H7 (cell line): ENCODE measurements at places on chromosomes 7 and 10.

DNA sequence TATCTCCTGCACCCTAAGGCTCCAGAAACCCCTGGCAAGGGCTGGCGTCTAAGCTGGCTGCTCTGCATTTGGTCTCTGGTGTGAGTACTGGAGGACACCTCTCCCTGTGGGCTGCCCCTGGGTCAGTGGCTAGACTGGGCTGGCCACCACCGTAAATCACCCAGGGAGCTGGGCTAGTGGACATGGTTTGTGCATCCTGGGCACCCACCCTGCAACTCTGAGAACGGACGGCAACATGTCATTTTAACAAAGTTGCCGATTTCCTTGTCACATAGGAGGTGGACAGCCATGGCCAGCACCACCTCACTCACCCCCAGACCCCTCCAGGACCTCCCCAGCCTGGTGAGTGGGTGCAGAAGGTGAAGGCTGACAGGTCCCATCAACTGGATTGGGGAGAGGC lies 26.8 kb upstream of the PCBD1 start:
- DNase-seq, result no peak

DNA sequence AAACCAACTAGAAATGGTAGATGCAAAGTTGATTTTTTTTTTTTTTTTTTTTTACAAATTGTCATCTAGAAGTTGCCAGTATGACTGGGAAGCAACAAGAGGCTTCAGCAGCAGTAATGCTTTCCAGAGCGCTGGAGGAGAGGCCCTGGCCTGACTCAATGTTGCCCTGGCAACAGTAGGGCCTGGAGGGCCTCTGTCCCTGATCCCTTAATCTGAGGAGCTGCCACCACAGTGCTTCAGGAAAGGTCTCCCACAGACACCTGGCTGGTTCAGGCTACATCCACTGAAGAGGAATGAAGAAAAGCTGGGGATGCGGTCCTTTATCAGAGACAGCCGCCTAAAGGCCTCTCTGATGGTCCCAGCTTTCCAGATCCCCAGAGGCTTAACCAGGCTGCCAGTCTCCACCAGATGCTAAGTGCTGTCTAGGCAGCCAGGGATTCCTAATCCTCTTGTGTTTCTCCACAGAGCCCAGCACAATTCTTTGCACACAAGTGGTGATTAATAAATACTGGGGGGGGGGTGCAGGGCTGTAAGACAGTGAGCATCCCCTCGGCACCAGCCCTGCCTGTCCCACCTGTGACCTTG lies 33.7 kb downstream of the ZNF777 start:
- DNase-seq, result no peak

GRCh38 chr7:1990001-1990670 lies 242.6 kb downstream of the MAD1L1 start:
- no peak for DNase-seq

- no peak for DNase-seq
These were observed 50.5 kb upstream of the STARD3NL start for GRCh38 chr7:38127216-38128207.

DNA sequence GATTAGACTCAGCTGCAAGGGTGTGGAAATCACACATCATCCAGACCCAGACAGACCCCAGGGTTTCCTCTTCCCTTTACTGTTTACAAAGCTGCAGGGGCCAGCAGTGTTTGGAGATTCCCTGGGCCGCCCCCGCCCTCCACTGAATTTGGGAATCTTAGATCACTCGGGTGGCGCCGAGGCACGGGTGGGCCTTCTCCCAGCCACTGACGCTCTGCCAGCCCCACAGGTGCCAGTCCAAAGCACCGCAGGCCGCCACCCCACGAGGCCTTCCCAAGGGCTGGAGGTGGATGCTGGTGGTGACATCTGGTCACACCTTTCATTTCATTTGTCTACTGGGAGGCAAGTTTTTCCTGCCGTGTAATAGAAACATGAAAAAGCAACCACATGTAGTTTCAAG lies 439.4 kb upstream of the FOXK1 start:
- DNase-seq, result no peak

- DNase-seq, result no peak
These were observed 48.3 kb downstream of the CSTF2T start for GRCh38 chr10:51651063-51651462.

- no peak for DNase-seq
These were observed 3.0 kb downstream of the PIP4K2A start for GRCh38 chr10:22711373-22711772.

DNA sequence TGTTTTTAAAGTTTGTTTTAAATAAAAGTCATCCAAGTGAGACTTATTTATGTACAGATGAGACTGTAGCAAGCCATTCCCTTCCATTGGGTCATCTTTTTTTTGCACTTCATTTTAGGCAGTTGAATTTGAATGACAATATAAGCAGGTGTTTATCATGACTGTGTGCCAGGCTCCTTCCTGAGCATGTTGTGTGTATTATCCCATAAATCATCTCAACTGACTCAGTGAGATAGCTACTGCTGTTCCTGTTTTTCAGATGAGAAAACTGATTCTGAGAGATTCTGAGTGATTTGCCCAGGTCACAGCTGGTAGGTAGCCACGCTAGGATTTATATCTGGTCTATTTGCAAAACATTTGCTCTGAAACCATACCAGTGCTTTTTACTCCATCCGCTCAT lies 11.7 kb downstream of the TMEM254 start:
- no peak for DNase-seq

DNA sequence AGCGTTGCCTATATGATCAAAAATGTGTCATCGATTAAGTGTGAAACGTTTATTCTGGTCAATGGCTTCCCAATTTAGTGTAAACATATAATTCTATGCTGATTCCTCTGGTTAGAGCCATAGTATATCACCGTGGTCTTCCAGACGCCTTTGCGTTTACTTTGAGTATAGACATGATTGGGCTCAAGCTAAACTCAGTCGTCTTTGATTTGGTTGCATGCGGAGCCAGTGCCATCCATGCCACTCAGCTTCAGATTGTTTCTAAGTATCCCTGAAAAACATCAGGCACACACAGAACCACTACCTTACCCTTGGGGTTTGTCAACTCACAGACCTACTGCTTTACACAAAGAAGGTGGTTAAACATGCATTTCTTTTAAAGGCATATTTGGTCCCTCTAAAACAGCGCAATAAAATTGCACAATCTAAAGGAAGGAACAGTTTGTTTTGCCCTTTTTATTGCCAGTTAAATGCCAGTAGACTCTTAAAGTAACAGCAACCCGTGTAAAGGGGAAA lies 273.6 kb upstream of the KLF6 start:
- DNase-seq, result no peak

DNA sequence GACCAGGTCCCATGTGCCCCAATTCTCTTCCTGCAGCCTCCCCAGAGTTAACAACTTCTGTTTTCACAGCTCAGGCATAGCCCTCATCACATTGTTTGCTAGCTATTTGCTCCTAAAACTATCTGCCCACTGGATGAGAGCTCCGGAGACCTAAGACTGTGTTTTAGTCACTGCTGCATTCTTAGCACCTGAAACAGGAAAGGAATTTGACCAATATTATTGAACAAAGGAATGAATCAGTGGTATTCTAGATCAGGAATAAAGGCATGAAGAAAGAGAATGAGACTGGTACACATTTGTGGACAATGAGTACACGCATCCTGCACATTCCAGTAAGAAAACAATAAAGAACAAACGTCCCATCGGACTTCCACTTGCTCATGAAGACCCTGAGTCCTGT lies 54.8 kb downstream of the PPP1R17 start:
- DNase-seq, result no peak
